SK-N-MC (cell line): ENCODE measurements at places on chromosomes 1 and 21.

GRCh38 chr1:23673086-23673813, 18.4 kb upstream of the RPL11 start:
- no peak for DNase-seq

- DNase-seq: no peak
Observed at GRCh38 chr1:154788886-154789285, 81.2 kb downstream of the KCNN3 start.

DNA sequence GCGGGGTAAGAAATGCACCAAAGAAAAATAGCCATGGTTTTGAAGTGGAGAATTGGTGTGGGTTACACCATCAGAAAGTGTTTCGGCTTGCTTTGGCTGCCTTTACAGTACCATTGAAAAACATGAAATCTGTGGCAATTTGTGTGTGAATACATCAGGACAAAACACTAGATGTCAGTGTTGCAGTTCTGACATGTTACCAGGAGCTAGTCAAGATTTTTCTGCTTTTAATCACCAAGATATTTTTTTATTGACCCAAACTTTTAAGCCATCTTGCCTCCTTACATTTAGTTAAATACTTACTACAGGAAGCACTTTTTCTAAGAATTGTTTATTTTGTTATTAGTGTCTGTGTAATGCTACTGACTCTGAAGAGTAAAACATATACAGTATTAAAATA, 14.3 kb downstream of the RRP15 start:
- no peak for DNase-seq

GRCh38 chr1:178039891-178040290, 54.0 kb upstream of the RASAL2 start:
- DNase-seq: no peak

DNA sequence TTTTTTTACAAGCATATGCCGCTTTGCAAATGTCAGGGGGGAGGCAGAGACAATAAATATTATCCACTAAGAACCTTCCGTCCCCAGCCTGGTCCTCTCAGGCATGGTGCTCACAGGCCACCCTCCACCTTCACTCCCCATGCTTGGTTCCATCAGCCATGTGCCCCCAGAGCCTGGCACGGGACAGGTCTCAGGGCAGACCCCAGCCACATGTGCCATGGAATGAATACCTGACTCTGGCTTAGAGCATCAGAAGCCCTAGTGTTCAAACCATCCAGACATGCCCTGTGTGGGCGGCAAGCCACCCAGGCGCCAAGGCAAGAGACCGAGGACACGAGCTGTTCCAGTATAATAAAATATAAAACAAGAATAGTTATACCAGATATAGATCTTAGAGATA, 5.4 kb downstream of the LSS start:
- DNase-seq: no peak

- DNase-seq: no peak
Observed at GRCh38 chr1:205232945-205233397, 5.2 kb downstream of the TMCC2 start.

DNA sequence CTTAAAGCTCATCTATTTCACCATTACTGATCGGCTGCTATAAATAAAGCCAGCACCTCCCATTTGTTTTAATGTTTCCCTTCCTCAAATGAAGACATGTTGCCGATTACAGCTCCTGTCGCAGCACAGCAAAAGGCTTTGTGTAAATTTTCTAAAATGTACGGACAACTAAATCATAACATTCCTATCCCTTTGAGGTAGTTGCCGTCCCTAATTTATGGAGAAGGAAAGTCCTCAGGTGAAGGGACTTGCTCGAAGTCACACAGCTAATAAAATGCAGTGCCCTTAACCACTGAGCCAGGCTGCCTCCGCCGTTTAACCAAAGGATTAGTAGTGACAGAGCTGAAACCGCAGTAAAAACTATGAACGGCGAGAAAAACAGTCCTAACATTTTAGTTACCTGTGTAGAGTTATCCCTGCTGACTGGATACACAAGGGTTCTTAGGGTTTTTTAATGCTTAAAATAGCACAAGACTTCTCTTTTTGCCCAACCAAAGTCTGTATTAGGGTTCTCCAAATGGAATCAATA, 871 bp downstream of the PINK1 start:
- no peak for DNase-seq

DNA sequence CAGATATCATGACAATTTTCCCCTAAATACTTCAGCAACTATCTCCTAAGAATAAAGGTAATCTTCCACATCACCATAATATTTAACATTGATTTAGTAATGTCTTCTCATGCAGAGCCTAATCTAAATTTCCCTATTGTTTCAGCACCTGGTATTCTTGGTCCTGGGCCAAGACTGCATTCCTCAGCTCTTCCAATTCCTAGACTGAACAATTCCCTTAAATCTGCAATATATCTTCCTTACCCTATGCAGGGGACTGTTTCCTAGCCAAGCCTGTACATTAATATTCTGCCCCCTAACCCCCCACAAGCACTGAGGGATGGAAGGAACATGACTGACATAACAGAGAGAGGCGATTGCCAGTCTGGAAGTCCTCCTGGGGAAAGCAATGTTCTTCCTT, 28.7 kb upstream of the DISP1 start:
- DNase-seq: no peak

DNA sequence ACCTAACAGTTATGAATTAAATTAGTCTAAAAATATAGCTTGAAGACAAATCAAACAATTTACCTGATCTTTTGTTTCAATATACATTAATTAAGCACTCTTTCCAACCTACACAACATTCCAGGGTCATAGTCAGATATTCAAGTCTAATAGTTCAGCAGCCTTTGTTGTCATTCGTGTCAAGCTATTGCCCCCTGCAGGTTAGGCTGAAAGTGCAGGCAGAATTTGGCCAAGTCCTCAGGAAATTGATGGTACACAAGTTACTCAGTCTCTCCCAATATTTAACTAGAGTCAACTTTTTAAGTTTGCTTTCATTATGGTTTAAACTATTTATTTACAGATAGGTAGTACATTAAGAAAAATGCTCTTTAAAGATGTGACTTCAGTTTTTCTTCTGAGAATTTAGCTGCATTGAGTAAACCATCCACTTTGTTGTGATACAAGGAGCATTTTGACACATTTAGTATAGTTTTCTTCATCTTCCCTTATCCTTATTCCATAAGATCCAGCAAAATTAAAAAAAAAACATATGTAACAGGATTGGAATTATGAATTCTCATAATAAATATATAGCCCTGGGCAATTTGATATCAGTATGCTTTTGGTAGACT, 130.3 kb upstream of the DPYD start:
- peak; percentile 73 for DNase-seq

GRCh38 chr1:102852613-102853012, 255.7 kb downstream of the COL11A1 start:
- no peak for DNase-seq

DNA sequence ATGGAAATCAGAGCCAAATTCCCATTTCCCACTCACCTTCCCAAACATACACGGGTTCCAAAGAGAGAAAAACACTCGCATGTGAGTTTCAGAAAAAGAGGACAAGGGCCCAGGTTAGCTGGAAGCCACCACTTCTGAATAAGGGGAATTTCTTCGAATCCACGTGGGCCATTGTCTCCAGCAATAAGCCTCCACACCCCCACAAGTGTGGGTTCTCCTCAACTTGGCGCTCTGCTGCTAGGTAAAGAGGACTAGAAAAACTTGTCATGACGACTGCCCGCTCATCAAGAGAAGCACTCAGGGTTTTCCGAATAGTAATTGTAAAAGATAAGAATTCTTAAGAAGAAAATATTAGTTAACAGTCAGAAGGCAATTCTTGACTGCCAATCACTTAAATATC, 30.6 kb downstream of the PRDM15 start:
- no peak for DNase-seq

DNA sequence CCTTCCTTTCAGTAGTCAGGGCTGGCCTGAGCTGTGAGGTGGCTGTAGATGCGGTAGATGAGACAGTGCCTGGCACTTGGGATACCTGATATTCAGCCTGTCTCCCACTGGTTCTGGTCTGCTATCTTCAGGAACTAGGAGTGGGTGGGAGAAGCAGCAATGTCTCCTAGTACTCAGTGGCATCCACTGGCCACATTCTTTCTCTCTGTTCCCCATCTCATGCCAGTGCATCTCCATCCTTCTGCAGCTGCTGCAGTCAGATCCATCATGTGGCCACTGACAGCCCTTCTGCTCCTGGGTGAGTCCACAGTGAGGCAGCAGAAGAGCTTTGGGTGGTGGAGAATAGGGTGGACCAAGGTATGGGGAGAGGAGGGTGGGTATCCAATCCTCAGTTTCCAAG, 1.1 kb downstream of the FCRLB start:
- no peak for DNase-seq

DNA sequence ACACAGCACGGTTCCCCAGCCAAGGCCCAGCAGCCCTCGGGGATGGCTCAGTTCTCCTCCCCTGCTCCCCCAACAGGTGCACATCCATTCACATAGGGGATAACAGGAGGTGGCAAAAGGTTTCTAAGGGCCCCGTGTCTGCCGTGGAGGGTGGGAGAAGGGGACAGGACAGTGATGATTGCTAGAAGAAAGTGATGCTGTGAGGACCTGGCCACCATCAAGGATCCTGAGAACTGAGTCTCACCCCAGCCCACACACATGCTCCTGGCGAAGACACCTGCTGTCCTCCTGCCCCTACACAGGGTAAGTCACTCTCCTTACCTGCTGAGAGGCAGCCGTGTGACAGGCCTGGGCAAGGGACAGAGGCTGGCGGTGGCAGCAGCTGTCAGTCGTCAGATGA, 54.5 kb downstream of the GNG4 start:
- no peak for DNase-seq

DNA sequence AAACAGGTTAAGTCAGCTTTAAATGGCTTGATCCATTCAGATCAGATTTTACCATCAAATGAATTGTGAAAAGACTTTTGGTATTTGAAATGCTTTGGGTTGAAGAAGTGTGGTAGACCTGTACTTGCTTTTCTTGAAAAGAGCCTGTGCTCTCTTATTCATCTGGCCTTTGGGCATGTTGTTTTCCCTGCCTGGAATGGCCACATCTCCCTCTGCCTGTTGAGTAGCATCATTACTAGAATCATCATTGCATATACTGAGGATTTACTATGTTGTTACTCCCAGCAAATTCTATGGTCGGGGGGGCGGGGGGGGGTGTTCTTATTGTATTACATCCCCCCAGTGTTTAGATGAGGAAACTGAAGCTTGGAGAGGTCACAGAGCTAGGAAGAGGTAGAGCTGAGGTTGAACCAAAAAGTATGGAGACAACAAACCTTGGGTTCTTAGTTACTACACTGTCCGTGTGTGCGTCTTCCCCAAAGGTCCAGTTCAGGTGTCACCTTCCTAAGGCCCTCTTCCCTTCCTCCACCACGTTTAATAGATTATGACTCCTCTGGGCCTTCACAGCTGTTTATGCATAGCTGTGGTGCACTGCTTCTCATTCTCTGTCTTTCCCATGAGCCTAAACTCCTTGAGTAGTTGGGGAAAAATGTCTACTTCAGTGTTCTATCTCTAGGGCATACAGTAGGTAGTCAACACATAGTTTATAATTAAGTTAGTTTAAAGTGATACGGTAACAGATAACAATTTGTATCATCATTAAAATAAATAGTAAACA, 246.4 kb upstream of the HOOK1 start:
- DNase-seq: no peak

DNA sequence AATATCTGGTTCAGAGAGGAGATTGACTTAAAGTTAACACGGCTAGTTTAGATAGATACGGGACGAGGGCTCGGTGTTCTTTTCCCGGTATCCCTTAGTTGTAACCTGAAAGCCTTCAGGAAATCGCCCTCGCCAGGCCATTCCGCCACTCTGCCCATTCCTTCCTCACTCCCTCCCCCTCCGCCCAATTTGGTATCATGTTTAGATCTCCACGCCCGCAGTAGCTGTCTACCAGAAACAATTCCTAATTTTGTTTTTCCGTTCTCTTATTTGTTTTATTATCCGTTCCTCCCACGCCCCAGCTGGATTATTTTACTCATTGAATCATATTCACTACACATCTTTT, 685 bp upstream of the VAMP4 start:
- DNase-seq: no peak

GRCh38 chr1:183247931-183248330, 61.9 kb downstream of the LAMC2 start:
- no peak for DNase-seq

DNA sequence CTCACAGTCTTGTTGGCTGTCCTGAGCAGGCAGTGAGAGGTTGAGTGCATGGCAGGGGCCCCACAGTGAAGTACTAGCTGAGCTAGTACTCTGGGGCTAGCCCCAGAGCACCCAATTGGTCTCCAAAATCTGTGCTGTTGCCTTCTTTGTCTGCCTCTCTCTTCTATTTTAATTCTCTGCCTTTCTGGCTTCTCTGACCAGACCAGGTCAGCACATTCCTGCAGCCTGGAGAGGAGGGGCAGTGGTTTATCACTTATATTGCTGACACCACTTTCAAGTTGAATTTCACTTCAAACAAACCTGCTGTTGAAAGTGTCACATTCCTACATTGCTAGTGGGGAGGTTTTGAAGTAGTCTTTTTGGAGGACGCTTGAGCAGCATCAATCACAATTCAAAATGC, 628.7 kb downstream of the PTPRU start:
- no peak for DNase-seq

DNA sequence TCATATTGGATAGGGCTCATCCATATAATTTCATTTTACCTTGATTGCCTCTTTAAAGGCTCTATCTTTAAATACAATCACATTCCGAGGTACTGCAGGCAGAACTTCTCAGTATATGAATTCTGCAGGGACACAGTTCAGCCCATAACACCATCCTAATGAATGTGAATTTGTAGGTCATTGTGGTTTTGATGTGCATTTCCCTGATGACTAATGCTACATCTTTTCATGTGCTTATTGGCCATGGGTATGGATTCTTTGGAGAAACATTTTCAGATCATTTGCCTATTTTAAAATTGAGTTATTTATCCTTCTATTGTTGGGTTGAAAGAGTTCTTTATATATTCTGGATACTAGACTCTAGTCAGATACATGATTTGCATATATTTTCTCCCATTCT, 9.6 kb upstream of the RPS6KC1 start:
- no peak for DNase-seq

- no peak for DNase-seq
Observed at GRCh38 chr1:110320168-110320518, 19.0 kb upstream of the RBM15 start.

DNA sequence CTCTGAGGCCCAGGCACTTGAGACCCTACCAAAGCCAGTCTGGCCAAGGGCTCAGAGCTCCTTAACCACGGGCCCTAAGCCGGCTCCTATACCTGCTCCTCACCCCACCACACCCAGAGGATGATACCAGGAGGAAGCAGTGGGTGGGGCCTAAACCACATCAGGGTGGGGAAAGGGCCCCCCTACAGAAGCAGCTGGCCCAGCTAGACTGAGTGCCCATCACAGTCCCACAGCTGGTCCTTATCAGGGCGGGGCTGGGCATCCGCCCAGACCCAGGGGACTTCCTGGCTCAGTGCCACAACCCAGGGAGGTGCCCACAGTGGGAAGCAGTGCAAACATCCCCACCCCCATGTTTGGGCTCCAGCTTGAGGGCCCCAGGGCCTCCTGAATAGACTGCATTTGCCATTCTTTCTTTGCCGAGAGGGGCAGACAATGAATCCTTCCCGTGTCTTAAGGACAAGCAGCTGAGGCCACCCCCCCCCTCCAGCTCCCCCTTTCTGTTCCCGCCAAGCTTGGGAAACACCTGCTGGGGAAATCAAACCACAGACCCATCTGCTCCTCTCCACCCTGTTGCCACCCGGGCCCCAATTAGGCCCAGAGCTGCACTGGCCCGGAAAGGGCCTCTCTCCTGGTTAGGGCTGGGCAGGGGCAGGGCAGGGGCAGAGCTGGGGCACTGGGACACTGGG, 6.2 kb downstream of the E2F2 start:
- no peak for DNase-seq

GRCh38 chr1:235011064-235011598, 117.5 kb downstream of the TOMM20 start:
- DNase-seq: no peak

GRCh38 chr1:110612060-110612745, 6.0 kb upstream of the KCNA2 start:
- DNase-seq: no peak
